ENCODE measurements at places on chromosomes 7 and 10.

DNA sequence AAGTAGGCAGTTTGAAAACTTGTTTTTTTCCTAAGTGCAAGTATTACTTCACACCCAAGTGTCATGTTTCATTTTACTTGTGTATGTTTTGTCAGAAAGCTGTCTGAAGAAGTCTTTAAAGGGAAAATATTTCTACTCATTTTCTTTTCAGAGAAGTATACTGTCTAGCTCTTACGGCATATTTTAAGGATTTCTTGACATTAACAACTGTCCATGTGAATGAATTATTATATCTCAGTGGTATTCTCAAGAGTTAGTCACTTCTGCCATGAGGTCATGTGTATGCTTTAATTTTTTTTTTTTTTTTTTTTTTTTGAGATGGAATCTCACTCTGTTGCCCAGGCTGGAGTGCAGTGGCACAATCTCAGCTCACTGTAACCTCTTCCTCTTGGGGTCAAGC lies 229.5 kb downstream of the BICC1 start:
- no peak for DNase-seq

DNA sequence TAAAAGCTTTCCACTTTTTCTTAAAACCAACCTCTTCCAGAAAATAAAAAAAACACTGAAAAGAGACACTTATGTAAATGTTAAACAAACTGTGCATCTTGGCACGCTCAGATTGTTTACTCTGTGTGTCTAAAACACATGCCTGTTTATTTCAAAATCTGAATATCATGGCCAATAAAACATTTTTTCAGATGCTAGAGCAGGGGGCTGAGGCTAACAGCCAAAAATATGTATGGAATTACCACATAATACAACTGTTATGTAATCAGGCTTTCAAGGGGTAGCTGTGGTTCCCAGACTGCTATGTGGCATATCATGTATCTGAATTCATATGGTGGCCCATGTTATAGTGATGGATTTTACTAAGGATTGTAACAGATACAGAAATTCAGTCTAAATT lies 130.4 kb downstream of the HIBADH start:
- DNase-seq: no peak

DNA sequence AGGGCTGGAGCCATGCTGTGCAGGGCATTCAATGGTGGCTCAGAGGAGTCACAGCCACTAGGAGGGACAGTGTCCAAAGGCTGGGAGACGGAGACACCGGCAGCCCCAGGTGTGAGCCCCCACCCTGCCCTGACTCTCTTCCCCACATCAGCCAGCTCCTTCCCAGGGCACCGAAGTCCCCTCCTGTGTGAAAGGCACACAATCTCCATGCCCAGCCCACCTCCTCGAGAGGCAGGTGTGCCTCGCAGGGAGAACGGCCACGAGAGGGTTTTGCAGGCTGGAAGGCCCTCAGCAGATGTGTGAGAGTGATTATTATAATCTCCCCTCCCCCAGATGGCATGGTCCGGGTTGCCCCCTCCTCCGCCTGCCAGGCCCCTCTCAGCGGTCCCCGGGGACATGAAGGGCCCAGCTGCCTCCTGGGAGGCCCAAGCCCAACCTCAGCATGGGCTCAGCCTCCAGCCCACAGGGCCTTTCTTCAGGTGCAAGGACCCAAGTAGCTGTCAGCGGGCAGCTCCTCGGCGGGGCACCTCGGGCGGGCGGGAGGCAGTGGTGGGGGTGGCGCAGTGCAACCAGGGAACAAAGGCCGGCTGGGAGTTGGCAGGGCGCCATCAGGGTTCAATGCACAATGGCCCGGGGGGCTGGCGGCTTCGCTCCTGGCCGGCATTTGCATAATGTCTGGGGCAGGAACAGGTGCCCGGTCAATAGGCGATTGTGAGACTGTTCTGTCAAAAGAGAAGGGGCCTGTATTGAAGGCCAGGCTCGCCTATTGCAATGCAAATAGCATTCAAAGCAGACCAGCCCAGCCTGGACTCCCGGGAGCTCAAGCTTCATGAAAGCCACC lies 155.3 kb upstream of the ZMIZ1 start:
- peak; percentile 21 for DNase-seq

- DNase-seq: no peak
Measured at GRCh38 chr7:142960955-142961512, 1.1 kb downstream of the KEL start.

DNA sequence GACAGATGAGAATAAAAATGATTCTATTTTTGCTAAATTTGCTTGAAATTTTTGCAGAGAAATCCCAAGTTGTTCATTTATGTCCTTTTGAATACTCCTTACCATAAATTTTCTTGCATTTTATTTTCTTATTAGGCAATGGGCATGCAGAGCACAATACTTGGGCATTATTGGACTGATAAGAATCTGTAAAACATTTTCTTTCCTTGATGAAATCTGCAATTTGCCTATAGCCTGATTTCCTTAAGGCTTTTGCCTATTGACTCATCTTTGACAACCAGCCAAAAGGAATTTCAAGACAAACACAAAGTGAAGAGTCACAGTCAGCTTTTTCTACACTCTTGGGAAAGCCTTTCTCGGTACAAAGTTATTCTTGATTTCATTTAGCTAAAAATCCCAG lies 30.5 kb upstream of the GNAT3 start:
- no peak for DNase-seq

DNA sequence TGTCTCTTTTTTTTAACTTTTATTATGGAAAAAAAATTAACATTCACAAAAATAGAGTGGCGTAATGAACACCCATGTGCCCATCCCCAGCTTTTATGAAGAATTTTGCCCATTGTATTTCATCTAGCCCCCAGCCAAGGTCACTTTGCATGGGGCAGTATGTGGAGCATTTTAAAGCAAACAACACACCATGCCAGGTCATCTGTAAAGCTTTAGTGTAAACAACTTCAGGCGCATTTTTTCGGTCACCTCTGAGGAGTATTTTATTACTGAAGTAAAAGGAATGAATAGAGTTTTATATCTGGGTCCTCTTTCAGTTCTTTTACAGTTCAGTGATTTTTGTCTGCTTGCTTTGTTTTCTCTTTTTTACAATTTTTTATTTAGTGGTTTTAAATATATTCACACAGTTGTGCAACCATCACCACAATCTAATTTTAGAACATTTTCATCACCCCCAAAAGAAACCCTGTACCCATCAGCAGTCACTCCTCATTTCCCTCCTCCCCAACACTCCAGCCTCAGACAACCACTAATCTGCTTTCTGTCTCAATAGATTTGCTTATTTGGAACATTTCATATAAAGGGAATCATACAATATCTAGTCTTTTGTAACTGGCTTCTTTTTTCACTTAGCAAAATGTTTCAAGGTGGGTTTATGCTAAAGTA lies 87.9 kb downstream of the SLC37A3 start:
- DNase-seq: no peak

GRCh38 chr10:5628451-5629302 lies 37.7 kb downstream of the ASB13 start:
- DNase-seq: no peak

DNA sequence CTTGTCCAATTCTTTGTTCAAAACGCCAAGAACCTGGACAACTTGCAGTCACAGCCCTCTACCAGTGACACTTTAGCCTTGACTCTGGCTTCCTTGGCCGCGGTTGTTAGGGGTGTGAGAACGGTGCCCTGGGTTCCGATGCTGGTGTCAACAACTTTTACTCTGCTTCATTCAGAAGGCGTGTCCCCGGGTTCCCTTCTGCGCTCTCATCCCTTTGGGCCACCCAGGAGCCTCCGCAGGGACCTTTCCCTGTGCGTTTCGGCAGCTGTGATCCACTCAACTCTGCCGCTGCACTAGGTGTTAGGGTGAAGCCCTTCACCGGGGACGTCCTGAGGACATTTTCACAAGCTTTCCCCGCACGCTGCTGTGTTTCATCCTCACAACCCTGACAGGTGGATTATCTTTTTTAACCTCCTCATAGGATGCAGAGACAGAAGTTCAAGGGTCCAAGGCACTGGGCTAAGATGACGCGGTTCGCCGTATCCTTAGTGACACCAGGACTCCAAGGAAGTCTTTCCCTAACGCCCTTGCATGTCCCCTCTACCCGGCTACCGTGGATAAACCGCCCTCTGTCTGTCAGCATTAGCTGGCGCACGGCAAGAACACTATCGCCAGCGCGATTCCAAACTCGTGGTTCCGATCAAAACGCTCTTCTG lies 133.5 kb upstream of the SHH start:
- no peak for DNase-seq

- DNase-seq: no peak
Measured at GRCh38 chr10:29455095-29455494, 166.2 kb downstream of the LYZL1 start.

DNA sequence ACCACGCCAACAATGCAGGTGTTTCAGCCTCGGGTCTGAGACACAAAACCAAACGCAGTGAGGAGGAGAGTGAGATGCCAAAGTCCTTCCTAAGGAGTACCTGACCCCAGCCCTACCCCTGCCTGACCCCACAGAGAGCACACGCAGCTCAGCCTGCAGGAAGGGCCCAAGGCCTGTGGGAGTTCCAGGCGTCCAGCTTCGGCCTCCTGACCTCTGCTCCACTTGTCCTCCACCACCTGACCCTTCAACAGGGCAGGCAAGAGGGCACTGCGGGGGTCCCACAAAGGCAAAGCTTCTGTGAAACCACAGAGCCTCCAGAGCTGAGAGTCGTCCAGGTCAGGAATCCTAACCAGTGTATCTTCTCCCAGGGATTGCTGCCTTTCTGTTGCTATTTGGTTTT lies 122.0 kb upstream of the PPP2R2D start:
- DNase-seq: no peak

DNA sequence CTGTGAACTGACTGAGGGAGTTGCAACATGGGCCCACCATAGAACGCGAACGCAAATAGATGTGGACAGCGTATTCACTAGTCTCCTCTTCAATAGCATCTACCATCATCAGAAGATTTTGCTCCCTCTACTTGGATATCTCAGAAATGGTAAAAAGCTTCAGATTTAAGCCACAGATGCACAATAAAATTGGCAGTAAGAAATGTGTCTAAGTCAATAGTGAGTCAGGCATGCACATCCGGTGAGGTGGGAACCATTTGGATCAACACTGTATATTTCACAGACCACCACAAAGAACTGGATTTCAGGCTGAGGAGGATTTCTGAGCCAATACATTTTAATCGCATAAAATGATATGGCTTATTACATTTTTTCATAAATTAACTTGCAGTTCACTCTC lies 111.5 kb upstream of the ADAM12 start:
- no peak for DNase-seq

DNA sequence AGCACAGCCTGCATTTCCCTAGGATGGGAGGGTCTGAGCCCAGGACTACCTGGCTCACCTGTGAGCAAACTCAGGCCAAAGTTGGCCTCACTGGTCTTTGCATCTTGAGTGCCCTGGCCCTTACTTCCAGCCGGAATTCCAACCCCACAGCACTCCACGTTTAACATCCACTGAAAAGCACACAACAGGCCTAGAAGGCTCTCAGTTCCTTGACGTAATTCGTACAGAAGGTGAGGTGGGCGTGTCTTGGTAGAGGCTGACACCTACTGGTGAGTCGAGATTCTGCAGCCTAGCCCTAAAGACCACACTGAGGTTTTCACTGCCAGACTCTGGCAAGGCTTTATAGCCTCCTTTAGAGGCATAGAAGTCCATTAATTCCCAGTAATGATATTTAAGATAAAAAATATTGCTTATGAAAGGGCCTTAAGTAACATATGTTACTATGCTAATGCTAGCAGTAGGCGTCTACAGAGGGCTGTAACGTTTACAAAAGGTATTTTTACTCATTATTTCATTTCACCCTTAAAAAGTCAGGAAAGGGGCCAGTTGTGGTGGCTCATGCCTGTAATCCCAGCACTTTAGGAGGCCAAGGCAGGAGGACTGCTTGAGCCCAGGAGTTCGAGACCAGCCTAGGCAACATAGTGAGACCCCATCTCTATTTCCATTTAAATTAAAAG lies 95.8 kb downstream of the HIP1 start:
- DNase-seq: peak; percentile 20

DNA sequence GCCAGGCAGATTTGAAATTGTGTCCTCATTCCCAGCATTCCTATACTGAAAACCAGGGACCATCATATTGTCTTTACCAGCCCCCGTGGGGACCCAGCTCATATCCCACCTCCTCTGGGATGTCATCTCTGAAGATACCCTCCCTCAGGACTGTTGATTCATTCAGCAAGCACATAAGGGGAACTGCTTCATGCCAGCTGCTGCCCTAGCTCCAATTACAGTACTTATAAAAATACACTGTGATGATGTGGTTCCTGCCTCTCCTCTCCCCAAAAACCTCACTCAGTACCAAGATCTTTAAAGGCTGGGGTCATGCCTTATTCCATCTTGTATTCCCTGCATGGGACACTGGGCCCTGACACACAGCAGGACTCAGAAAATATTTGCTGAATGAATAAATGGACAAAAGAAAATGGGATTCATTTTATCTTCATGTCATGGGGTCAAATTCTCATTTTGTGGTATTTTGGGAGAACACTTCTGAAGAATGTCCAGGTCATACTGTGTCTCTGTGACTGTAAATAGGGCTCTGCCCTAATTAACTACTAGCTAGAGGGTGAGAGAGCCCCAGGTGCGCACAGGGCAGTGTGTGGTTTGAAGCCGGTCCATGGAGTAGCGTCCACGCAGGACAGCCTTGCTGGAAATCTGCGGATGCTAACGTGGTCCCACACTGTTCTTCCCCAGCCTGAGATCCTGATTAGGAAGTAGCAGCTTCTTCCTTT lies 29.0 kb upstream of the DAGLB start:
- no peak for DNase-seq

DNA sequence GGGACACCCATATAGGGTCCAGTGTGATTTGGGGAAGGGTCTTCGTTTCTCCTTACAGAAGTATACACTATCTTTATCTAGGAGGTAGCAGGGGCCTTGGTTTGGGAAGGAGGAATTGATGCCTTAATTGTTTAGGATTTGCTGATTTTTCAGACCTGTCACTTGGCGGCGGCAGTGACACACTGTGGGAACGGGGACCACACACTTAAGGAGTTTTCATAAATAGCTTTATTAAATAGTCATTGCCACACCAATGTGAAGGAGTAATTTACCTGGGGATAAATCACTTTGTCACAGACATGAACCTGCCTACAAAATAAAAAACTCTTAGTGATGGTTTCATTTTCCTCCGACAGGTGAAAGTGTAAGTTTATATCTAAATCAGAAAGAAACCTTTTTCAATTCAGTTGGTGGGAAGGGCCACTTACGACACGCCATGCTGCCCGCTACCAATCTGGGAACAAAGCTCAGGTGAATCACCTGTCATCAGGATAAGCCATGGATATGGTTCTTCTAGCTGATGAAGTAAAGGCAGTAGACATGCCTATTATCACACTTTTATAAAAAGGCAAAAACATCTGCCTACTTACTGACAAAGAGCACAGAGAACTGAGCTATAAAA lies 12.3 kb upstream of the ENO4 start:
- DNase-seq: no peak

- peak; percentile 19 for DNase-seq
Measured at GRCh38 chr7:148527717-148528168, 62.8 kb upstream of the C7orf33 start.

DNA sequence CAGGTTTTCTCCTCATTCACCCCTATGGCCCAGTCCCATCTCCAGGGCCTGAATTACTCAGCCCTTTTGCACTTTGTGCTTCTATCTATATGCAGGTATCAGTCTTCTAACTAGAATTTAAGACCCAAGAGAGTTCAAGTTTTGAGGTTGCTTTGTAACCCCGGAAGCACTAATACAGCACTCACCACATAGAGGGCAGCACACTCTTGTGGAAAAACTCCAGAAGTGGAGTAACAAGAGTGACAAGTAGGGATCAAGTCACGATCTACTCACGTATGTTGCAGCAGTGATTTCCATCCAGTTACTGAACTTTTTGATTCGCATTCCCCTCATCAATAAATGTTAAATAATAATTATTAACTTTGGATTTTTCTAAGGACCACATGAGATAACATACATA lies 151.0 kb downstream of the CHCHD3 start:
- peak; percentile 29 for DNase-seq

Measured in NCI-H2081 (cell line).